ENCODE measurements at places on chromosomes 5 and 9. TPM values are rescaled to one million over a fixed set of nuclear protein-coding genes. Genes with fewer than 3 reads are reported as not detected.
A peak's percentile ranks its signal among the peaks of the same experiment; 100 is the strongest.

DNA sequence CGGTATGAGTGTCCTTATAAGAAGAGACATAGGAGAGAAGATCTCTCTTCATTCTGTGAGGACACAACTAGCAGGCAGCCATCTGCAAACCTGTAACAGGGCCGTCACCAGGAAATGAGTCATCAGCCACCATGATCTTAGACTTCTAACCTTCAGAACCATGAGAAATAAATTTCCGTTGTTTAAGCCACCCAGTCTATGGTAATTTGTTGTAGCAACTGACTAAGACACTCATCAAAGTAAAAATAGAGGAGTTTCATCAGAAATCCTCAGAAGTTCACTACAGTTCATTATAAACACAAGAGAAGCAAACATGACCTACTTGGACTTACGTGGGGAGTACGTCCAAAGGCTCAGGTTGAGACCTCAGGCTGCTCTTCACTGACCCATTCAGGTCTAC lies 357.7 kb downstream of the SEMA5A start:
- DNase-seq = peak; percentile 85

DNA sequence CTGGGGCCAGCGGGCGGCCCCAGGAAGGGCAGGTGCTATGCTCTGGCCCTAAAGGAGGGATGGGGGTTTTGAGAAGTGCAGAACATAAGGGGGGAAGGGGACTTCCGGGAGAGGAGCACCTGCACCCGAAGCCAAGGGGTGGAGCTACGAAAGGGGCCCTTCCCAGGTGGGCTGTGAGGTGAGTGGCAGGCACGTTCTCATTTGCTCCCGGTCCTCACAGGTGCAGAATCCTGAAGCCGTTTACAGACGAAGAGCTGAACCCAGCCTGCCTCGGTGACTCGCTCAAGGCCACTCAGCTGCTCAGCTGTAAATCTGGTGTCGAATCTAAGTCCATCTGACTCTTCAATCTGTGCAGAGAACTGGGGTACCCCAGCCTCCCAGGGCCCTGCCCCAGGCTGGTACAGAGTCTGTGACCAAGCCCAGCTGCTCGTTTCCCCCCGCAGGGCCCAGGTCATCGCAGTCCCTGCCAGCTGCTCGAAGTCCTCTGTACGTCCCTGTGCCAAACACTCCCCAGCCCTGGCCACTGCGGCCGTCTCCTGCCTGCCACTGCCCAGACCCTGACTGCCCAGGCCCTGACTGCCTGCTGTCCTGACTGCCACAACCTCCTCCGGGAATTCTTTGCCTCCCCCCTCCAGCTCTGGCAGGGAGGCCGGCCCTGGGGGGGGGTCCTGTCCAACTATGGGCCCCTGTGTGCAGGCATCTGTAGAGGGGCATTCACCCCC lies 53.8 kb upstream of the RXRA start:
- DNase-seq = no peak

The FGFR4 gene
- 4.8 TPM for total RNA-seq

GRCh38 chr5:54822324-54822687 lies 163.1 kb downstream of the ESM1 start:
- DNase-seq = no peak

GRCh38 chr9:134970719-134971118 lies 53.0 kb upstream of the FCN1 start:
- DNase-seq = no peak

DNA sequence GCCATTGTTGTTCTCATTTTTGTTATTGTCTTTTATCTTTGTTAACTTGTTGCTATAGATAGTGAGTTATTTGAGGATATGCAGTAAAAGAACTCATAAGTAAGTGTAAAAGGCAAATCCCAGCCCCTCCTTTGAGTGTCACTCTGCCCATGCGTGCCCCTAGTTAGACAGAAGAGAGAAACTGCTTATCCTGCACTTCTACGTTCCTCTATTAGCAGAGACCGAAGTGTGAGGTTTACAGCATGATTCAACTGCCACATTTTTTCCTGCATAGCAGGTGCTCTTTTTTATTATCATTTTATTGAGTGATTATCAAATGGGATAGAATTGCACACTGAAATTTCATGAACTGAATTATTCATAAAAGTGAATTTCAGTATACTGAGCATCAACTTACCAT lies 12.0 kb upstream of the DNAH5 start:
- DNase-seq = no peak

- DNase-seq = no peak
These were observed 4.9 kb upstream of the JAK2 start for GRCh38 chr9:4980086-4980727.

The ENHO gene
- total RNA-seq = 0.55 TPM

DNA sequence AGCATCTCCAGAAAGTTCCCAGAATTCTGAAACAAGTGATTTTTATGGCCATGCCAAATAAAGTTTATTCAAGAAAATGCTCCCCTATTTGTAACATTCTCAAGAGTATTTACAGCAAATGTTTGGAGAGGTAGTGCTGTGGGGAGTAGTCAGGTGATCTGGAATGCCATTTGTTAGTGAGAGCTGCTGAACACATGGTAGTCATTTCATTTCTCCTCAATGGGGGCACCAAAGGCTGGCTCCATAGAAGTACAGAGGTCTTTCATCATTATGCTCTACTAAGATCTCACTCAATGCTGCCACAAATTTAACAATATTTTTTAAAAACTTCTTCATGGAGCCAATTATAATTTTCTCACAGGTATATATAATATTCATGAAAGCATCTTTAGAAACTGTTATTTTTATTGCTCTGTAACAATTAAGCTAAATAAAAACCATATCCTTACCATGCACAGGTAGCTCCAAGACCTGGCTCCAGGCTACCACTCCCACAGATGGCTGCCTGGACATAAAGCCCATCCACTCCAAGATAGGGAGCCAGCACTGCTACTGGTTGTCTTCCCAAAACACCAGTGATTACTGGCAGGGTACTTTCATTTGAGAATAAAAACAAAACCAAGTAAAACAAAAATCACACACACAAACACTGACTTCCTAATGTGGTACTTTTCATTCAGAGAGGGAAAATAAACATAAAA lies 200.8 kb downstream of the PLK2 start:
- DNase-seq = no peak

- DNase-seq = no peak
These were observed 2.0 kb downstream of the KLHL9 start for GRCh38 chr9:21333226-21333625.

DNA sequence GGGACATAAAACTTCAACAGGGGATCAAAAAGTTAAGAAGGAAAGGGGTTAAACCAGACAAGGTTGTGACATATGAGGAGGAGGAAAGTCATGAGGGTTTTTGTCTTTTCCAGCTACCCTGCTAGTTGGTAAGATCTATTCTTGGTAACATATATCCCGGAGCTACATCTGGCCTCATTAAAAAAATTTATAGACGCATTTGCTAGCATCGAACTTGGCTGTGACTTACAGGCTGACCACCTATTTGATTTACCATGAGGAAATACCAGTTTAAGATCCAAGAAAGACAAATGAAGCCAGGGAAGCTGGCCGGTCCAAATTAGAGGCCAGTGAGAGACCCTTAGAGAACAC lies 87.6 kb upstream of the NIPAL4 start:
- no peak for DNase-seq

GRCh38 chr9:112793213-112793810 lies 42.8 kb downstream of the SNX30 start:
- peak; percentile 26 for DNase-seq

The PCDHB10 gene
- 7.0 TPM for total RNA-seq

DNA sequence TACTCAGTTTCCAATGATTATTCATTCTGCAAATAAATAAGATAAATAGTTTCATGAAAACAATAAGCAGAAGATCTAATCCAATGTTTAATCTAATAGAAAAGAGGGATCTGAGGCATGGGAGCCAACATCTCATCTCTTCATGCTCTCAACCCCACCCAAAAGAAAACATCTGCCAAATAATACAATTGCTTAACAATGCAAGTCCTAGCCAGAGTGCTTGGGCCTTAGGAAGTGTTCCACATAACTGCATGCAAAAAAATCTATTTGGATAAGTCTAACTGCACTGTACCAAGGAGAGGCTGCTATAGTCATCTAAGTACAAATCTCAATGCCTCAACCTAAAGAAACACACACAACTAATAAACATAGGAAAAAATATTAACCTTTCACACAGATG lies 606.0 kb downstream of the CDH9 start:
- DNase-seq = no peak

DNA sequence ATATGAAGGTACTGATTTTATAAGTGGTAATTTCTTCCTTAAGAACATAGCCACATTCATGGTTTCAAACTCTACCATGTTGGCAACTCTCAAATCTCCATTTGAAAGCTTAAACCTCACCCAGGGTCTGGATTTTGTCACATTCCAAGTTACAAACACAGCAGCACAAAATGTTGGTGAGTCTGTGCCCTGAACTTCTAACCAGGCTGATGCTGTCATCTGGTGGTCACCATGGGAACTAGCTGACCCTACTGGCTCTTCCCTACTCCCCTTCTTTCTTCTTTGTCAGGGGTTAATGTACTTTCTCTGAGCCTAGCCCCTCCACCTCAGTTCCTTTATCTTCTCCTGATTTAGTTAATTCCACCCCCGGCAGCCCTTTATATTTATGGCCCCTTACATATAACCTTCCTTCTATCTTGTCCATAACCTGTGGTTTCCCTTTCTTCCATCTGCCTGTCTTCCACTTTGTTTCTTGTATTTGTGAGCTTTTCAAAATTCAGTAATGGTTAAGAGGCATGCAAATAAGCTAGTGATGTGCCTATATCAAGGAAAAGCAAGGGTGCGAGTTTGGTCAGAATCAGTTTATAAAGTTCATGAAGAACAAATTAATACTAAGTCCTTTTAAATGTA lies 35.9 kb downstream of the TGFBR1 start:
- DNase-seq = peak; percentile 39

DNA sequence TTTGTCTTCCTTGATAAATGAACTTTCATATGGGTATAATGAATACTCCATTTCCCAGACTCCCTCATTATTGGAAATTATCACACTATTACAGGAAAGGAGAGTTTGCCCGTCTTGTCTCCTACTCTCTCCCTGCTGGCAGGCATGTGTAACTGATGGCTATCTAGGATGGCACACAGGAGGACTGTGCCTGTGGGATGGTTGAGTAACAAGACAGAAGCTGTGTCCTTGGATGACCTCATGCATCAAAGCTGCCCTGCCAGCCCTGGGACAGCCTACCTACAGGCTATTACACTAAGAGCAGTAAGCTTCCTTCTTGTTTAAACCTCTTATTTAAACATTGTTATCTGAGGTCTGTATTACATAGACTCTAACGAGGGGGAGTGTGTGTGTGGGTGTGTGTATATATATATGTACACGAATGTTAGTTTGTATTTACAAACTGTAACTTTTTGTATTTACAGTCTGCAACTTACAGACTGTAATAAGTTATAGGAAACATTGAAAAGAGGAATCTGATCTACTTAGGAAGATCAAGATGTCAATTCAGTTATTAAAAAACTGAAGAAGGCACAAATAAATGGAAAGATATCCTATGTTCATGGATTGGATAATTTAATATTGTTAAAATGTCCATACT lies 247.6 kb upstream of the ACO1 start:
- DNase-seq = no peak

GRCh38 chr9:129473523-129474244 lies 147.2 kb downstream of the C9orf50 start:
- DNase-seq = peak; percentile 68

DNA sequence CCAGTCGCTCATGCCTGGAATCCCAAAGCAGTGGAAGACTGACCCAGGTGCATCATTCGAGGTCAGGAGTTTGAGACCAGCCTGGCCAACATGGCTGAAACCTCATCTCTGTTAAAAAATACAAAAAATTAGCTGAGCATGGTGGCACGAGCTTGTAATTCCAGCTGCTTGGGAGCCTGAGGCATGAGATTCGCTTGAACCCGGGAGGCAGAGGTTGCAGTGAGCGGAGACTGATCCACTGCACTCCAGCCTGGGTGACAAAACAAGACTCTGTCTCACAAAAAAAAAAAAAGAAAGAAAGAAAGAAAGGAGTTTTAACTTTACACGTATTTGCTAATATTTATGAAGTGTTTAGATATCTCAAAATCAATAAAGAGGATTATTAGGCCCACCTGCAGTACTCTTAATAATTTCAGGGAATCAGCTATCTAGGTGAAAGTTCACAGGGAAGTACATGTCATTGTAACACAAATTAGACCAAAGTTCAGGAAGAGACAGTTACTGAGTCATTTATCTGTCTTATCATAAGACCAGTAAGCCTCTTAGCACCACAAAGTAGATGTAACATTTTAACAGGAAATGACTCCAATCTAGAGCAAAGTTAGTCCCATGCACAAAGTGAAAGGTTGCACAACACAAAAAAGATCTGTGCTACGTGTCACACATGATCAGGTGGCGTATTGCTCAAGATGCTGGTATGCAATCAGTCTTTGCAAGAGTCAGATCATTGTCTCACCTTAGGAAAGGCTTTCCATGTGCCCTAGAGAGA lies 34.1 kb upstream of the PLIN2 start:
- peak; percentile 94 for DNase-seq

DNA sequence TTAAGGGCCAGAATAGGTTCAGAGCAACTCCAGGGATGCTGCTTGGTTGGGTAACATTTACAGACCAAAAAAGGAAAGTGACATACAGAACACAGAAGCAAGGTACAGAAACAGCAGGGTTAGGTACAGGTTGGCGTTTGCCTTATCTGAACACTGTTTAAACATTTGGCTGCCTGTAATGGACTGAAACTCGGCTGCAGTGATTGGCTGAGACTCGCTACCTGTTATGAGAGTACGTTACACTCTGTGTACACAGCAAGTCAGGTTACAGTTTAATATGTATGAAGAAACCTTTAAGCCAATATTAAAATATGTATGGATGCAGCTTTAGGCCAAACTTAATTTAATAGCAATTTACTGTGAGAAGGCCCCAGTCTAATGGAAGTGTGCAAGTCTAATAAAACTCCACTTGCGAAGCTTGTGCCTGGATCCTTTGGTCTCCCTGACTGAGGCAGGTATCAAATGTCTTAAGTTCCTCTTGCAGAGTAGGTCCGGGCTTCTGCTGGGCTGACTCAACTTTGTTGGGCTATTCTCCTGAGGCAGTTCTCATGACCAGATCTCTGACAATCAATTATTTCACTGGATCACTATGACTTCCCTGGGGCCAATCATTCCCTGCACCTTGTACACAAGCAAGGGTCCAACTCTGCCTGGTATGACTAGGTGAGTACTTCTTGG lies 204.9 kb downstream of the ZNF462 start:
- no peak for DNase-seq

- peak; percentile 31 for DNase-seq
These were observed 319.8 kb downstream of the HCN1 start for GRCh38 chr5:45376417-45376816.

DNA sequence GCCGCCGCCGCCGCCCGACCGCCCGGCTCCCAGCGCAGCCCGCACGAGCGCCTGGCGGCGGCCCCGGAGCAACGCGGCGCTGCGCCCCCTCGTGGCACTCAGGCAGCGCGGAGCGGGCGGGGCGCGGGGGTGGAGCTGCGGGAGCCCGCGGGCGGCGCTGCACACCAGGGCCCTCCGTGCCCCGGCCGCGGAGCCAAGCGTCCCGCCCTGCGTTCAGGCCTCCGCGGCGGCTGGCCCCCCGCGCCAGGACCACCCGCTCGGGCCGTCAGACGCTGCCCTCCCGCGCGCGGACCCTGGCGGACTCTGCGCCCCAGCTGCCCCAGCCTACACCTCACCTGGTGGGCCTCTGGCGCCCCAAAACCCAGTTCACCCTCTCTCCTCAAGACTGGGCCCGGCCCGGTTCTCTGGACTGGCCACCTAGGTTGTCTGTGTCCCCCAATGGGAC lies at the start of gene RASGEF1C:
Gene RASGEF1C (minus strand): TSS at position 75 of the 445 bp plus-strand sequence. CDS start 71,159 bp downstream, outside the sequence.
- peak; percentile 16 for DNase-seq

The IFNA21 gene
- not detected for total RNA-seq
